HAP-1 (cell line): ENCODE measurements at places on chromosomes 2 and 18.

- no peak for DNase-seq
Measured at GRCh38 chr2:30679426-30680088, 127.7 kb downstream of the CAPN13 start.

GRCh38 chr2:209138079-209138478 lies 285.8 kb upstream of the MAP2 start:
- DNase-seq, result no peak

GRCh38 chr2:136257893-136258292 lies 139.9 kb upstream of the CXCR4 start:
- DNase-seq, result no peak

GRCh38 chr18:22827741-22828140 lies 105.4 kb upstream of the RBBP8 start:
- no peak for DNase-seq

DNA sequence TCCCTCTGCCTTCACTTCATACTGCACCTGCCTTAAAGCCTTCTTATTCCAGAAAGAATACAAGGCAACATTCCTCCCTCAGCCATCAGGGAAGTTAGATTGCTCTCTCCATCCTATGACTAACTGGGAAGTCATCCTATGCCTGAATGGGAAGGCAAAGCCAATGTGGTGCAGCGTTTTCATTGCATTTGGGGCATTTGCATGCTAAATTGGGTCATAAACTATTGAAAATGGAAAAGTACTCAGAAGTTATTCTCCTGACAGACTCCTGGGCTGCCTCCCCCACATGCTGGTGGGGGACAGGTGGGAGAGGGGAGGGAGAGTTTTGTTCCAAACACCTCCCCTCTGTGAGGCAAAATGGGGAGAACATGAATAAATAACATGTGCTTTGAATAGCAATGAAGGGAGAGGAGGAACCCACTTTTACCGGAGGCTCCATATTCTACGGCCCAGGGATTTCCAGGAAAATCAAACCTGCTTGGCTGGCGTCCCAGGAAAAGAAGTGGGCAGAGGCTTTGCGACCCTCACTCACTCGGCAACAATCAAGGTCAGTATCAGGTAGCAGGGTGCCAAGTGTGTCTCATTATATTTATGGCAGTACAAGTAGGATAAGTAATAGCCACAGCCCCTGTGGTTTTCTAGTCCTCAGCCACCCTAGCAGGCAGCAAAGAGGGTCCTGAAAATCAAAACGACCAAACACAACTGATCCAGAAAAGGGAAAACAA lies 84.1 kb downstream of the BOD1L2 start:
- DNase-seq, result no peak

DNA sequence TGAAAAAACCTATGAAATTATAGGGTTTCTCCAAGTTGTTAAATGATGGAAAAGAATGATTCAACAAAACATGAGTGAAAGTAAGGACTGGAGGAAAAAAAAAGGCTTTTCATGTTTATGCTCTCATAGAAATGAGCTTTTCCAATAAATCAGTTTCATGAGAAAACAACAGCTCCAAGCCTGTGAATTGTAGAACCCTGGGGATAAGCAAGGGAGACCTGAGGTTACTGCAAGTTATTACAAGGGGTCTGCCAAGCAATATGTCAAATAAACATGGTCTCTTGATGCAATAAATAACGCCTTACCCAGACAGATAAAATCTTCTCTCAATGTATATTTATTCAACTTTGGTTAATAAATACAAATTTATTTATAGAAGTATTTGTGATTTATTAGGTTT lies 577.9 kb upstream of the GCFC2 start:
- DNase-seq, result no peak
